Neural crest cell (in vitro differentiated cells): ENCODE measurements at places on chromosomes 1 and 21. TPM values are rescaled to one million over a fixed set of nuclear protein-coding genes. Genes with fewer than 3 reads are reported as not detected.

GRCh38 chr1:225674381-225674780 lies 21.5 kb upstream of the ENAH start:
- no peak overlapping the region for H3K27ac ChIP-seq
- H3K4me1 ChIP-seq: peaks cover 8% of the 10 kb centered on the region
- H3K4me3 ChIP-seq: no peak overlapping the region
- H3K27me3 ChIP-seq: peaks cover 15% of the 10 kb centered on the region

DNA sequence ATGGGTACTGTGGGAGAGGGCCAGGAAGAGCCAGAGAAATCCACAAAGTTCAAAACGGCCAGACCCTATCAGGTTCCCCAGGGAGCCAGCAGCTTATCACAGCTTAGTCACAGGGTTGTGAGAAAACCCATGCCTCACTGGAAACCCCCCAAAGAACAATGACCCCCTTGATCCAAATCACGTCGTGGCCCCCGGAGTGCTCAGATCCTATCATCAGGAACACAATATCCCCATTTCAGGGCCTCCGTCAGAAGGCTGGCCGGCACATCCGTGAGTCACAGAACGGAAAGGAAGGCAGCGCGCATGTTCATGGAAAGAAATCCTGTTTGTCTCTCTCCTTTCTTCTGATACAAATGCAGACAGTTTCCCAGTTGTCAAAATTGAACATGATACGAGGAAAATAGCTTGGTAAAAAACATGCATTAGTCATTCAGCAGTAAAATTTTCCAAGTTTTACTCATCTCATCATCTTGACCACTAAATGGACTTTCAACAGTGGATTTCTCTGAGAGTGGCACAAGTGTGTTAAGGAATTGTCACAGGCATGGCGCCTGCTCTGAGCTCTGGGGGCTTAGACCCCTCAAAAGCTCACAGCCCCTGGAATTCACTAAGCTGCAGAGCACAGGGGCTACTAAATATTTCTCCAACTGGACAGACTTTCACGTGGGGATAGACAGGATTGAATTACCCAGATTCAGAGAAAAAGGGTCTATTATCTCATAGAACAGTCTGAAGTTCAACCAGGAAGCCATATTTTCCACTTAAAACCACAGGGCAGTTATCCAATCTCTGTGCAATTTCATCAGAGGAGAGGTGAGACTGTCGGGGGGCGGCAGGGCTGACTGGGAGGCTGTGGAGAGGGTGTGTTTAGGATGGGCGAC lies 124.8 kb downstream of the RIPK4 start:
- DNase-seq: no peak
- H3K4me1 ChIP-seq: peaks cover 21% of the 10 kb centered on the region
- H3K27me3 ChIP-seq: no peaks in the 10 kb centered on the region
- H3K27ac ChIP-seq: peak overlapping the region; percentile 57
- H3K4me3 ChIP-seq: no peak overlapping the region

- no peak overlapping the region for H3K27ac ChIP-seq
- no peaks in the 10 kb centered on the region for H3K27me3 ChIP-seq
- no peaks in the 10 kb centered on the region for H3K4me1 ChIP-seq
- H3K36me3 ChIP-seq: peaks cover 5% of the 10 kb centered on the region
Measured at GRCh38 chr1:192726820-192727504, 81.9 kb upstream of the RGS2 start.

GRCh38 chr1:211789641-211790464 lies 40.7 kb downstream of the LPGAT1 start:
- peaks cover 7% of the 10 kb centered on the region for H3K36me3 ChIP-seq
- H3K4me3 ChIP-seq: no peak overlapping the region
- H3K27me3 ChIP-seq: no peaks in the 10 kb centered on the region
- DNase-seq: no peak

The KPRP gene
- not detected in 2 replicates for total RNA-seq

The DENND2D gene
- total RNA-seq: not detected in 2 replicates

- peaks cover 14% of the 10 kb centered on the region for H3K36me3 ChIP-seq
- H3K27me3 ChIP-seq: no peaks in the 10 kb centered on the region
- no peak overlapping the region for H3K27ac ChIP-seq
- no peak for DNase-seq
Measured at GRCh38 chr1:40267767-40268187, 9.7 kb downstream of the ZMPSTE24 start.

DNA sequence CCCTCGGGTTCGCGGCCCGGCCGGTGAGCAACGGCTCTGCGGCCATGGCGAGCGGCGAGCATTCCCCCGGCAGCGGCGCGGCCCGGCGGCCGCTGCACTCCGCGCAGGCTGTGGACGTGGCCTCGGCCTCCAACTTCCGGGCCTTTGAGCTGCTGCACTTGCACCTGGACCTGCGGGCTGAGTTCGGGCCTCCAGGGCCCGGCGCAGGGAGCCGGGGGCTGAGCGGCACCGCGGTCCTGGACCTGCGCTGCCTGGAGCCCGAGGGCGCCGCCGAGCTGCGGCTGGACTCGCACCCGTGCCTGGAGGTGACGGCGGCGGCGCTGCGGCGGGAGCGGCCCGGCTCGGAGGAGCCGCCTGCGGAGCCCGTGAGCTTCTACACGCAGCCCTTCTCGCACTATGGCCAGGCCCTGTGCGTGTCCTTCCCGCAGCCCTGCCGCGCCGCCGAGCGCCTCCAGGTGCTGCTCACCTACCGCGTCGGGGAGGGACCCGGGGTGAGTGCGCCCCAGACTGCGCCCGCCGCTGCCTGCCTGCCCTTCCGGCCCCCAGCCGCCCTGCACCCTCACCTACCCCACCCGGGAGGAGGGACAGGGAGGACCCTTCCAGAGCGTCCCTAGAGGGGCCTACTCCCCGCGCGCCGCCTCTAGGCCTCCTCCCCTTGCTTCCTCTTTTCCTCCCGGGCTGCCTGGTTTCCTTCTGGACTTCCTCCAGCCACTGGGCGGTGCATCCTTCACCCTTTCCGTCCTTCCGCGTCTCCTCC lies at the start of gene RNPEP:
Gene RNPEP (plus strand): TSS at position 26 of the 757 bp plus-strand sequence. CDS start 19 bp downstream, at position 45.
- H3K4me3 ChIP-seq: peak within 1 kb of the TSS; percentile 98
- peaks cover 27% of the 10 kb centered on the region for H3K4me1 ChIP-seq
- peak; percentile 60 for DNase-seq

DNA sequence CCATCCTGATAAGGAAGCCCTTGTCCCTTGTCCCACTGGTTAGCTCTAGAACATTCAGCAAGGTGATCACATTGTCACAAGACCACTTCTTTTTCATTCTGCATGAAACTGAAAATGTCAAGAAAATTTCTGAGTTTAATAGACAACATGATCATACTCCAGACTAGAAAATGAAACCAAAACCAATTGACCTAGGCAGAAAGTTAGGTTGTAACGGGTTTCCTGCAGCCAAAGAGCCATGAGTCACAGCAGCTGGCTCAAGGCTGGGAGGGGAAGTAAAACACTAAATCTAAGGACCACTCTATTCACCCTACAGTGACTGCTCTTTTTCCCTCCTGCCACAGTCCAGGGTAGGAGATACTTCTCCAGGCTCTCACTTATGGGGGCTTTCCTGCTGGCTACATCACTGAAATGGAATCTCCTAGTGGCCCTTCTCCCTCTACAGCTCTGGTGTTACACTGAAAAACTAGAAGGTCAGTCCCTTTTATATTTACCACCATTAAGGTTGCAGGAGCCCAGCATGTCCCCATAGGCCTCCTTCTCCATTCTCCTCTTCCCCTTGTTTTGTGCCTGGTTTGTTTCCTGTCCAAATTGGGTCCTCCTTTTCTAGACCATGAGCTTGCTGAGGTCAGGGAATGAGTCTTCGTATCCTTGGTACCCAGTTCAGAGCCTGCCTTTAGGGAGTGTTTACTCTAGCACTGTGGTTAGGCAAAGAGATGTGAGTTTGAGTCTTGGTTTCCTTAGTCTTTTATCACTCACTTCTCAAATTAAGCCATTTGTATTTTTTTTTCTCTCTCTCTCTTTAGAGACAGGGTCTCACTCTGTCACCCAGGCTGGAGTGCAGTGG lies 236.5 kb upstream of the JUN start:
- no peaks in the 10 kb centered on the region for H3K27me3 ChIP-seq
- peak overlapping the region; percentile 79 for H3K27ac ChIP-seq
- H3K4me3 ChIP-seq: no peak overlapping the region
- peaks cover 3% of the 10 kb centered on the region for H3K36me3 ChIP-seq
- peaks cover 3% of the 10 kb centered on the region for H3K4me1 ChIP-seq

The NGF gene
- total RNA-seq: not detected in 2 replicates

DNA sequence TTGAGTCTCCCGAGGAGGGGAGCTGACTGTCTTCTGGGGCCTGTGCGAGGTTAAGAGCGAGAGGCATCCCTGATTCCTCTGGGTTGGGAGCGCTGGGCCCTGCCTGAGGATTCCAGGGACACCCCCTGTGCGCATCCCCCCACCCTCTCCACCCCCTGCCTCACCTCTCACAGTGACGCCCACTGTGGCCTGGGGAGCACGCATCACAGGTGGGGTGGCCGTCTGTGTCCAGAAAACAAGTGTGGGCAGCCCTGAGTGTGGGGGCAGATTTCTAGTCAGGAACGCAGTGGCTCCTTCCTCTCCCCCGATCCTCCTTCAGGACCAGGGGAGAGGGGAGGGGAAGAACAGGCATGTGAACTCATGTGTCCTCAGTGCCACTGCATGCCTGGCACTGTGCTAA lies 61.7 kb downstream of the LDLRAD2 start:
- no peak overlapping the region for H3K4me3 ChIP-seq
- no peaks in the 10 kb centered on the region for H3K27me3 ChIP-seq

DNA sequence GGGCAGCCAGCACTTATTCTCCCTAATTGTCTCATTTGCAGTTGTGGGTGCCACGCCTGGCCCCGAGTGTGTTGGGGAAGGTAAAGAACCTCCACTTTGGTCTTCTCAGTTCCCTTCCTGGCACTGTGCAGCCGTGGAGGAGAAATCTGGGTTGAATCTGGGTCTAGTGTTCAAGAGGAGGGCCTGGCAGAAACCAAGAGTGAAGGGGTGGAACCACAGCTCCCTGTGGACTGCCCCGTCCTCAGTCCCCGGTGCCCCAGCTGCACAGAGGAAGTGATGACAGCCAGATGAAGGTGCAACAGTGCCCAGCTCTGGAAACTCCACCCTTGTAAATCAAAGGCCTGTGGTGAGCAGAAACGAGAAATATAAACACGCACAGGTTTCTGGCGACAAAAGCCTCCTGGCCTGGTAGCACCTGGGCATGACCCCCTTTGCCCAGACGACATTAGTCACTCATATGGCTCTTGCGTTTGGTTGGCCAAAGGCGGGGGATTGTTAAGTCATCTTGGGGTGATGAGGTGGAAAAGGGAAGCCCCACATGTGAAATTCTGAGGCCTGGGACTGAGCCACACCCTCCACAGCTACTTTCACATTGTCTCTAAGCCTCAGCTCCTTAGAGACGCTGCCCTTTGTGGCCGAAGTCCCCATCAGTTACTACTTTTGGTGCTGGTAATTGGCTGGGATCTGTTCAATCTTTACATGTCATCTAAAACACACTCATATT lies 4.2 kb upstream of the ECE1 start:
- H3K4me3 ChIP-seq: peak overlapping the region; percentile 51
- H3K27ac ChIP-seq: peak overlapping the region; percentile 50
- no peak for DNase-seq
- H3K27me3 ChIP-seq: peaks cover 11% of the 10 kb centered on the region
- peaks cover 2% of the 10 kb centered on the region for H3K36me3 ChIP-seq

GRCh38 chr1:41795205-41795762 lies 123.4 kb downstream of the HIVEP3 start:
- H3K4me3 ChIP-seq: no peak overlapping the region
- no peak overlapping the region for H3K27ac ChIP-seq
- no peaks in the 10 kb centered on the region for H3K36me3 ChIP-seq
- H3K27me3 ChIP-seq: peaks cover 3% of the 10 kb centered on the region
- no peaks in the 10 kb centered on the region for H3K4me1 ChIP-seq

GRCh38 chr1:42006836-42007235 lies 88.1 kb upstream of the HIVEP3 start:
- no peaks in the 10 kb centered on the region for H3K4me1 ChIP-seq
- DNase-seq: no peak
- peaks cover 54% of the 10 kb centered on the region for H3K27me3 ChIP-seq
- H3K4me3 ChIP-seq: no peak overlapping the region

The SPATA46 gene
- total RNA-seq: not detected in 2 replicates
